ENCODE measurements at places on chromosomes 13 and 19. TPM values are rescaled to one million over a fixed set of nuclear protein-coding genes. Genes with fewer than 3 reads are reported as not detected.

The MAMSTR gene
- 1.1 TPM for total RNA-seq

The LILRA1 gene
- total RNA-seq: not detected

The ARHGAP33 gene
- total RNA-seq: 71.7 TPM

The SOX1 gene
- not detected for total RNA-seq

The ZNF616 gene
- total RNA-seq: 5.4 TPM
